ENCODE measurements at places on chromosomes 1 and 21.
A peak's percentile ranks its signal among the peaks of the same experiment; 100 is the strongest.

- DNase-seq, result peak; percentile 30
Measured at GRCh38 chr1:186325239-186325638, 49.8 kb downstream of the TPR start.

DNA sequence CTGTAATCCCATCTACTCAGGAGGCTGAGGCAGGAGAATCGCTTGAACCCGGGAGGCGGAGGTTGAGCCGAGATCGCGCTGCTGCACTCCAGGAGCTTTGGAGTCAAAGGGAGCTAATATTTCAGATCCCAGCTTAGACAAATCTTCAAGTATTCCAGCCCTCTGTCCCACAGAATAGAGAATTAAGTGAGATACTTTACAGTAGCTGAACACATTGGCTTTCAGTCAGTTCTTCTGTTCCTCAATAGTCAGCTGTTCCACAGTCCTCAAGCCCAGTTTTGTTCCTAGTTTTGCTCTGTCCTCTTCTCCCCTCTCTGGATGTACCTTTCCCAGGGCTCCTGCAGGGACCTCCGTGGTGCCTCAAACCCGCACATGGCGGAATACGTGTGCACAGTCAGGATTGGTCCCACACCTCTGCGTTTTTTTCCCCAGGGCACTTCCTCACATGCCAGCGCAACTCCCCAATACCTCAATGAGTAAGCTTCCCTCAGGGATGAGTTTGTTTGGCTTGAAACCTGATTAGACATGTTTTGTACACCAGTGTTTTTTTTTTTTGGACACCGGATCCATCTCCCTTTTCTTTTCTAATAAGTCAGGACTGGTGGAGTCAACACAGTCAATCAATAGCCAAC, 1.2 kb downstream of the MFN2 start:
- DNase-seq, result no peak

DNA sequence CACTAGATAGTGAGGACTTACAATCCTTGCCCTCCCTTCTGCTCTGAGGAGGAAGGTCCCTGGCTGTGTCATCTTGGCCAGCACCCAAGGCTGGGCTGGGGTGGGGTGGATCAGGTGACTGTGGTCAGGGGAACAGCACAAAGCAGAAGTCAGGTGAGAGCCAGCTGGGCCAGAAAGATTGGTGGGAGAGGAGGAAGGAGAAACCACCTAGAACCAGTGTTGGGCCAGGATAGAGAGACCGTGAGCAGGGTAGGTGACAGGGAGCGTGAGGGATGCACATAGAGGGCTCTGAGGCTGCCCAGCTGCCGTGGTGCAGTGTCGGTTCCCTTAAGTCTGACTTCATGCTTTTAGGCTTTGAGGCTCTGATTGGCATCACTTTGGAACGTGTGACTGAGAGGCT, 22.7 kb downstream of the NCF2 start:
- no peak for DNase-seq

DNA sequence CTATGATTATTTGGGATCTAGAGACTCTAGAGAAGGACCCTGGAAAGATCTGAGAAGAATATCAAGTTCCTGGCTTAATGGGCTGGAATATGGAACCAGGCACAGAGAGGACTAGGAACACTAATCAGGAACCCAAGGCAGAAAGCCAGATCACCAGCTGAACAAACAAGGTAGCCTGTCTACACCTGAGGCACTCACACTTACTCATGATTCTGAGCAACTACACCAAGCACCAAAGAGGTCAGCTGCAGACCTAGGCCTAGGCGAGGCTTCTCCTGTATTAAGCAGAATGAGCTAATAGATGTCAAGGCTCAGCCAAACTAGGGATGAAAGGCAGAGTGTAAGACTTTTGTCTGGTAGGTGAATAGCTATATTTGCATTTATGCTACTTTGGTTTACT, 368.1 kb downstream of the LTN1 start:
- no peak for DNase-seq

GRCh38 chr1:92858564-92859399, 26.9 kb downstream of the RPL5 start:
- peak; percentile 97 for DNase-seq

DNA sequence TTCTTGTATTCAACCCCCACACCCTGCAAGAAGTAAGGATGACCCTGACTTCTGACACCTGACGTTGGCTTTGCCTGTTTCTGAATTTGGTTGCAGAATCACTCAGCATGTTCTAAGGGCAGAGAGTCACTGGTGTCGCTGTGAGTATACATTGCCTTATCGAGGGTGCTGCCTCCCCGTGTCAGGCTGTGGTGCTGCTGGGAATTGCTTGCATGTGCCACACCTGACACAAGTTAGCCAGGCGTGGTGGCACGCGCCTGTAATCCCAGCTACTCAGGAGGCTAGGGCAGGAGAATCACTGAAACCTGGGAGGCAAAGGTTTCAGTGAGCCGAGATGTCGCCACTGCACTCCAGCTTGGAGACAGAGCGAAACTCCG, 45.9 kb downstream of the WDR4 start:
- DNase-seq, result no peak

GRCh38 chr1:115142616-115143015, 53.3 kb upstream of the TSPAN2 start:
- peak; percentile 63 for DNase-seq

DNA sequence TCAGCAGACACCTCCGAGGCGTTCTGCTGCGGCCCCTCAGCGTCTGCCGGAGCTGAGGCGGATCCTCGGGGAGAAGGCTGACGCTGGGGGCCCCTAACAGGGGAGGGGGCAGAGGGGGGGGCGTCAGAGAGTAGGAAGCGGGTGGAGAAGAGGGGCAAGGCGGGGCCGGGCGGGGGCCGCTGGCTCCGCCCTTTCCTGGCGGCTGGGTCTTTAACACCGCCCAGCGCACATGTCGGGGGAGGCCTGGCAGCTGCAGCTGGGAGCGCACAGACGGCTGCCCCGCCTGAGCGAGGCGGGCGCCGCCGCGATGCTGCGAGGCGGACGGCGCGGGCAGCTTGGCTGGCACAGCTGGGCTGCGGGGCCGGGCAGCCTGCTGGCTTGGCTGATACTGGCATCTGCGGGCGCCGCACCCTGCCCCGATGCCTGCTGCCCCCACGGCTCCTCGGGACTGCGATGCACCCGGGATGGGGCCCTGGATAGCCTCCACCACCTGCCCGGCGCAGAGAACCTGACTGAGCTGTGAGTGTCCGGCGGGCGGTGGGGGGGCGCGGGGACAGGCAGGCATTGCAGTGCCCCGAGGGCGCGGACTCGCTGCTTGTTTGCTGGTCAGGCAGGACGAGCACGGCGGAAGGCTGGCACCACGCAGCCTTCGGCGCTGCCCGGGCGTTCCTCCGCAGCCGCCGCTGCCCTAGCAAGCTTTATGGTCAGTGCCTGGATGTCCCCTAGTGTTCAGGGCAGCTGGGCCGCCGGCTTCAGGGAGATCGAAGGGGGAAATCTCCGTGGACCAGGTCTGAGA, at the start of gene NTRK1:
Gene NTRK1, plus strand, starts transcription at position 238 of the 796 bp plus-strand sequence. Its CDS starts 70 bp downstream, at position 308.
- DNase-seq, result peak; percentile 71

- peak; percentile 48 for DNase-seq
Measured at GRCh38 chr1:109498161-109498801, 4.4 kb downstream of the CYB561D1 start.

GRCh38 chr21:17726047-17726829, 92.9 kb downstream of the C21orf91 start:
- no peak for DNase-seq

- DNase-seq, result peak; percentile 80
Measured at GRCh38 chr1:192904438-192904895, 95.6 kb downstream of the RGS2 start.
